ENCODE measurements at places on chromosomes 7 and 10.

DNA sequence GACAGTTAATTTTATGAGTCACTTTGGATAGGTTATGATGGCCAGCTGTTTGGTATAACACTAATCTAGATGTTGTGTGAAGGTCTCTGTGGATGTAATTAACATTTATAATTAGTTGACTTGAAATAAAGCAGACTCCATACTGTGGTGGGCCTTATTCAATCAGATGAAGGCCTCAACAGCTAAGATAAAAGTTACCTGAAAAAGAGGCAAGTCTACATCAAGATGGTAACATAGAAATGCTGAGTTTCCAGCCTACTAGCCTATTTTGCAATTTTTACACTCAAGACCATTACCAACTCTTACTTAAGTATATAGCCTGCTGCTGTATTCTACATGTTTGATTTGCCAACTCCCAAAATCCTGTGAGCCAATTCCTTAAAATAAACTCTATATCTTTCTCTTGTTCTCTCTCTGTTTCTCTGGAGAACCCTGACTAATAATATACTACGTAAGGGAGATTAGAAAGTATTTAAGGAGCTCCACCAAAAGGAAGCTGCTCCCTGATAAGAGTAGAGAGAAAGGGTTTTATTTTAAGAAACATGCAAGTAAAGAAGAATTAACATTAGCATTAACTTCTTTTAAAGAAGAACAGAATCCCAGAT lies 42.7 kb downstream of the ZNF438 start:
- no peak for DNase-seq

DNA sequence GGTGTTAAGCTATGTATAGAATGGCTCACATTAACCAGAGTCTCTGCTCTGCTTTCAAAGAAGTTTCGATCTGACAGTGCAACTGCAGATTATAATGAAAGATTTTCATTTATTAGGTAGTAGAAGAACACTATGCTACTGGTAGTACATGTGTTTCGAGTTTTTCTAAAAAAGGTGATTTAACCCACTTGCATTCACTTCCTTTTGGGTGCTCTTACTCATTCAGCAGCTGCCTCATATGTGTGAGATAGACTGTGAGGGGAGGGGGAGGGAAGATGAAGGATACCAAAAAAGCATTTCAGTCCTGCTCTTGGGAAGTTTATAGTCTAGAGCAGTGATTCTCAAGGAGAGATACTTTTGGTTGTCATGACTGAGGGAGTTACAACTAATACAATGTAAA lies 20.4 kb downstream of the PLEKHA8 start:
- DNase-seq = no peak

- no peak for DNase-seq
Measured at GRCh38 chr10:3671386-3671955, 113.5 kb downstream of the KLF6 start.

DNA sequence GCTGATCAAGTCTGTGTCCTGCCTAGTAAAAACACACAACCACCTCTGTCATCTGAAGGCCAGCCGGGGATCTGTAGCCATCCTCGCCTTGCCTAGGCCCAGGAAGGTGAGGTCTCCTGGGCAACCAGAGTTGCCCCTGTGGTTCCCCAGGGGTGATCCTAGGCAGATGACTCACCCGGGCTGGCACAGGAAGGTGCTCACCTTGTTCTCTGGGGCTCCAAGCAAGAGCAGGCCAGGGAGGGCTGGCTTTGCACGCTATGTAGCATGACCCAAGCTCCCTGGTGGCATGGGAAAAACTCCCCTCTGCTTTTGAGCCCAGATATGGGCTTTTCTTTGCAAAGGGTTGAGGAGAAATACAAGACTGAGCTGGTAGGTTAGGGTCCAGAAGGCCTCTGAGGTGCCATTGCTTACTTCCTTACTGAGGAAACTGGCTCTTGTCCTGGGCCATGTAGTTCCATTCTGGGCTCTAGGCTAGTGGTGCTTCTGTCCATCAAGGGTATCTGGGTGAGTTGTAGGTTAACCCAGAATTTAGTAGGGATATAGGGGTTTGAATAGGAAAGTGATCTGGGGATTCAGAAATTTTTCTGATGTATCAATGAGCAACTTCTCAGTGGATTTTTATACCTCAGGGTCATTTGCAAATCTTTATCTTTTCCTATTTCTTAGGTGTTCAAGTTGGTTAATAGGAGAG lies 112.0 kb downstream of the NT5C2 start:
- no peak for DNase-seq
